ENCODE measurements at places on chromosomes 4 and X. TPM values are rescaled to one million over a fixed set of nuclear protein-coding genes. Genes with fewer than 3 reads are reported as not detected.

- DNase-seq = no peak
- no peaks in the 10 kb centered on the region for H3K27me3 ChIP-seq
- no peaks in the 10 kb centered on the region for H3K4me1 ChIP-seq
- no peak overlapping the region for H3K4me3 ChIP-seq
- no peaks in the 10 kb centered on the region for H3K36me3 ChIP-seq
These were observed 12.3 kb downstream of the MAGED1 start for GRCh38 chrX:51905711-51906110.

DNA sequence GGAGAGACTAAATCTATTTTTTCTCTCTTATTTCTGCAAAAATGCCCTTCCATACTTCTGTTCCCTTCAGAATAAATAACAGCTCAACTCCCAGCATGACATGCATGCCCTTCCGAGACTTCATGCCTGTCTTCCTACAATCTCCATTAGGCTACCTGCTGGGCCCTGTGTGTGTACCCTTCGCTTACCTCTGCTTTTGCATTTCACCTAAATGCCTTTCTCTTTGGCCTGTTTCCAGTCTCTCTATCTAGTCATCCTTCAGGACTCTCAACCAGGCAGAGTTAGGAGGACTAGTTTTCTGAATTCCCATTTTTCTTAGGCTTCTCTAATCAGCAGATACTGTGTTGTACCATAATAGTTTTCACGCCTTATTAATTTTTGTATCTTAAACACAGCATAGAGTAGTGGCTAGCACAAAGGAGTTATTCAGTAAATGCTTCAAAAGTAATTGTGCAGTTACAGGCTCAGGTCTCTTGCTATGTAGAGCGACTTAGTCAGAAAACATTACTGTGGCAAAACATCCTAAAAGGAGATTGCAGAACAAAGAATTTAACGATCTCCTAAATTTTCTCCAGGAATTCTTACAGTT is 20.5 kb downstream of the SEPTIN11 start:
- DNase-seq = no peak
- no peaks in the 10 kb centered on the region for H3K27me3 ChIP-seq
- no peak overlapping the region for H3K4me3 ChIP-seq
- no peaks in the 10 kb centered on the region for H3K36me3 ChIP-seq
- no peak overlapping the region for H3K27ac ChIP-seq

DNA sequence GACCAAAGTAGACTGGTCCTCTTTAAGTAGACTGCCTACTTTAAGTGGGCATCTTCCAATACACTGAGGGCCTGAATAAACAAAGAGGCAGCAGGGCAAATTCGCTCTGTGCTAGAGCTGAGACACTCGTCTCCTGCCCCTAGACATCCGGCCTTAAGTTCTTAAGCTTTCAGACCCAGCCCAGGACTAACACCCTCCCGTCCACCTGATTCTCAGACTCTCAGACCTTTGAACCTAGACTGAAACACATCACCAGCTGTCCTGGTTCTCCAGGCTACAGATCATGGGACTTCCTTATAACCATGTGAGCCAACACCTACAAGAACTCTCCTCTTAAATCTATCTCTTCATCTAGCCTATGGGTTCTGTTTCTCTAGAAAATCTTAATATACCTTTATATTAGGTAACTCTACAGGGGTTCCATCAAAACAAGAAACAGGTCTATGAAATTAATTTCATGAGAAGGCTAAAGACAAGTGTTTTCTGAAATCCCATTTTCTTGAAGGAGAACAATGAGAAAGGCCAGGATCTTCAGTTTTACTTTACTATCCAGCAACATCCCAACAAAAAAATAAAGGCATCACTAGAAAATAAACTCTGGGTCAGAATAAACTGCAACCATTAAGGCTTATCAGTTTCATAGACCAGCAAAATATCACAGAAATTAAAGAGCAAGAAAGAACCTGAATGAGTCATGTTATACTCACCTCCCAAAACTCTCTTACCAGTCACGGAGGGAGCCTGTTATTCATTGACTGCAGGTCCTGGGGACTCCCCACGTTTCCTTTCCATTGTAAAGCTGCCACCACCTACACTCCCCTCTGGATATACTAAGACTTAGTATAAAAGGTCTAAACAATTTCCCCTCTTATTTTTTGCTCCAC is 14.8 kb downstream of the ADGRA3 start:
- H3K27ac ChIP-seq = no peak overlapping the region
- H3K36me3 ChIP-seq = no peaks in the 10 kb centered on the region
- peaks cover 2% of the 10 kb centered on the region for H3K4me1 ChIP-seq
- DNase-seq = no peak

- no peaks in the 10 kb centered on the region for H3K36me3 ChIP-seq
- DNase-seq = no peak
- H3K4me3 ChIP-seq = no peak overlapping the region
- H3K27ac ChIP-seq = no peak overlapping the region
These were observed 7.0 kb downstream of the CYBB start for GRCh38 chrX:37786624-37787422.

DNA sequence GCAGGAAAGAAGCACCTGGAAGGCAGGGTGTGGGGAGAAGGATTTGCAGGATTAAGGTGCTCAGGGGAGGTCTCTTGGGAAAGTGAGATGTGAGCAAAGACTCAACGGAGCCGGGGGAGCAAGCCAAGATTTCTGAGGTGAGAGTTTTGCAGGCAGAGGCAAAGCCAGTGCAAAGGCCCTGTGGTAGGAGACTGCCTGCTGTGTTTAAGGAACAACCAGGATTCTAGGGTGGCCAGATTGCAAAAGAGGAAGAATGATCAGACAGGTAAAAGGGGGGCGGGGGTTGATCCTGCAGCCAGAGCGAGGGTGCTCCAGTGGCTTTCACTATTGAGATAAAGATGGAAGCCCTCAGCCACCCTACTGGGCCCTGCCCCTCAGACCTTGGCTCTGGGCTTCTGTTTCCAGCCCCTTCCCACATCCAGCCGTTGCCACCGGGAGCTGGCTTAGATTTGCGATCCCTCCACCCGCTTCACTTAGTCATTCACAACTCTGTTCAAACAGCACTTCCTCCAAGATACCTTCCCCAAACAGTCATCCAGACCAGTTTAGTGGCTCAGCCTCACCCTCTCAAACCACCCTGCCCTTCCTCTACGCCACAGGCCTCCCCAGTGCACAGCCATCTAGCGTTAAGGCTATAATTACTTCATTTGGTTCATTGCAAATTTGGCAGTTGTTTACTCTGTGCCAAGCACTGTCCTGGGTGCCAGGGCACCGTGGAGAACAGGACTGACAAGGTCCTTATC is 23.3 kb upstream of the BCOR start:
- no peaks in the 10 kb centered on the region for H3K4me1 ChIP-seq
- no peak overlapping the region for H3K4me3 ChIP-seq
- no peaks in the 10 kb centered on the region for H3K27me3 ChIP-seq

DNA sequence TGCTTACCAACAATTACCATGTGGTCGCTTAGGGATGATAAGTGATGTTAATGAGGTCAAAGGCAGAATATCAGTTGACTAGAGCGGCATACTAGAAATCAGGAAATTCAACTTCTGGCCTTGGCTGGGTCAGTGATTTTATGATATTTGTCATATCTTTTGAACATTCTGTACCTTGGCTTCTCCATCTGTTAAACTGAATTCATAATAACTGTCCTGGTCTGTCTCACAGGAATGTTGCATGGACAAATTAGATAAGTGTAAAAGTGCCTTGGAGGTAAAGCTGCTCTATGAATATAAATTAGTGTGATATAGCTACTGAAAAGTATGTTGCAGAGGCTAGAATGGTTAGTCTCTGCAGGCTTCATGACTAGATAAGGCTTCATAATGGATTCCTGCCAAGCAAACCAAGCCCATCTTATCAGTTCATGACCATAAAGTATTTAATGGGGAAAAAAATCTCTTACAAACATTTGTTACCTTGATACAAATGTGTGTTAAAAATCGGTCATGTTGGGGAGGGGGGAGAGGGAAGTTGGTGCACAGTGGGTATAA is 104.6 kb upstream of the BMPR1B start:
- H3K4me1 ChIP-seq = peaks cover 3% of the 10 kb centered on the region
- no peaks in the 10 kb centered on the region for H3K27me3 ChIP-seq
- H3K36me3 ChIP-seq = no peaks in the 10 kb centered on the region
- H3K27ac ChIP-seq = no peak overlapping the region

- H3K4me1 ChIP-seq = no peaks in the 10 kb centered on the region
- no peaks in the 10 kb centered on the region for H3K27me3 ChIP-seq
- H3K36me3 ChIP-seq = no peaks in the 10 kb centered on the region
- DNase-seq = no peak
- H3K4me3 ChIP-seq = no peak overlapping the region
- no peak overlapping the region for H3K27ac ChIP-seq
These were observed 64.9 kb downstream of the BMP3 start for GRCh38 chr4:81095389-81095788.

GRCh38 chrX:101287402-101287801 is 3.7 kb downstream of the TAF7L start:
- no peaks in the 10 kb centered on the region for H3K36me3 ChIP-seq
- no peaks in the 10 kb centered on the region for H3K27me3 ChIP-seq
- no peak overlapping the region for H3K4me3 ChIP-seq
- no peaks in the 10 kb centered on the region for H3K4me1 ChIP-seq
- no peak for DNase-seq

GRCh38 chr4:185457136-185457535 is 14.4 kb downstream of the CCDC110 start:
- DNase-seq = no peak
- H3K27ac ChIP-seq = no peak overlapping the region
- no peaks in the 10 kb centered on the region for H3K27me3 ChIP-seq
- no peak overlapping the region for H3K4me3 ChIP-seq

DNA sequence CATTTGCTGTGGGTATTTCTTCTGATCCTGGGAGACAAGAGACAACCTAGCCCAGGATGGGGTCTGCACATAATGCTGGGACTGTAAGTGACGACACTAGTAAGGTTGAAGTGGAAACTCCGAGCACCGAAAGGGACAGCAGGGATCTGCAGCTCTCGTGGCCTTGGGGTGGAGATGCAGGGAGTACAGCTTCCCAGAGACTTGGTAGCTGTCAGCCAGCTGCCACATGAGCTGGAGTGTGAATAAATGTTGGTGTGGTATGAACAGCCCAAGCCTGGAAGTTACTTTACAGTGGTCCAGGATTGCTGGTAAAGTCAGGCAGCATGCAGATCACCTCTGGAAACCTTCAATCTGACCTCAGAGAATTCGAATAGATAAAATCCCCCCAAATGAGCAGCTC is 97.6 kb downstream of the FAM193A start:
- no peak overlapping the region for H3K4me3 ChIP-seq
- no peak overlapping the region for H3K27ac ChIP-seq
- H3K27me3 ChIP-seq = no peaks in the 10 kb centered on the region
- DNase-seq = no peak
- no peaks in the 10 kb centered on the region for H3K4me1 ChIP-seq

GRCh38 chr4:152104901-152105357 is 344.1 kb upstream of the GATB start:
- no peak overlapping the region for H3K4me3 ChIP-seq
- no peak overlapping the region for H3K27ac ChIP-seq
- peaks cover 5% of the 10 kb centered on the region for H3K4me1 ChIP-seq
- H3K36me3 ChIP-seq = no peaks in the 10 kb centered on the region
- no peak for DNase-seq

- DNase-seq = no peak
- no peak overlapping the region for H3K4me3 ChIP-seq
- H3K36me3 ChIP-seq = no peaks in the 10 kb centered on the region
- H3K4me1 ChIP-seq = no peaks in the 10 kb centered on the region
These were observed 10.2 kb downstream of the VEGFD start for GRCh38 chrX:15373976-15374375.

- H3K4me3 ChIP-seq = no peak overlapping the region
- DNase-seq = no peak
- H3K36me3 ChIP-seq = no peaks in the 10 kb centered on the region
- H3K4me1 ChIP-seq = peaks cover 3% of the 10 kb centered on the region
- no peaks in the 10 kb centered on the region for H3K27me3 ChIP-seq
These were observed 9.7 kb upstream of the IQCM start for GRCh38 chr4:149825336-149825735.

- no peaks in the 10 kb centered on the region for H3K27me3 ChIP-seq
- DNase-seq = no peak
- H3K4me3 ChIP-seq = no peak overlapping the region
- no peaks in the 10 kb centered on the region for H3K36me3 ChIP-seq
- no peaks in the 10 kb centered on the region for H3K4me1 ChIP-seq
These were observed 90.9 kb downstream of the COMMD8 start for GRCh38 chr4:47372561-47372960.

DNA sequence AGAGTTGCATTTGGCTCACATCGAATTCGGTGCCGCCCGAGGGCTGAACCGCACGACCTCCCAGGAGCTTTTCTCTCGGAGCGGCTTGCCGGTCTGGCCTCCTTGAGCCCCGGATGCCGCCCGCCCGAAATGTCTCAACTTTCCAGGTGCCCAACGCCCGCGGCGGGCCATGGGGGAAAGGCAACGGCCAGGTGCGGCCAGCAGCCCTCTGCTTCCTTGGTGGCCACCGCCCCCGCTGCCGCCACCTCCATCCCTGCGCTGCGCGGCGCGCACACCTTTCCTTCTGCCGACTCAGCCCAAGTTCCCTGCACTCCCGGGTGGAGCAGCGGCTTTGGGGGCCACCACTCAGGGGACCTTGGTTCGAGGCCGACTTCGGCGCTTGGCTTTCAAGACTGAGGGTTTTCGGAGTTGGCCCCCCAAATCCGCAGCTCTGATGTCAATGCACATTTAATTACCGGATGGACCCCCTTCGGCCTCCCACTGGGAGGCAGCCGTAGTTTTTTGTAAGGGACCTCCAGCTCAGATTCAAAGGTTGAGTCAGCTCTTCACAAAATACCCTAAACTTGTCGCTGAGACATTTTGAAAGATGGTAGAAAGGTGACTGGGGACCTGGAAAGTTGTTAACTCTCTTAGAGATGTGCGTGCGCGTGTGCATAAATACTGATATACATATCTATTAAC is 1.1 kb downstream of the AFF2 start:
- H3K4me1 ChIP-seq = no peaks in the 10 kb centered on the region
- H3K27me3 ChIP-seq = peaks cover 2% of the 10 kb centered on the region
- no peaks in the 10 kb centered on the region for H3K36me3 ChIP-seq
- H3K27ac ChIP-seq = no peak overlapping the region
- H3K4me3 ChIP-seq = no peak overlapping the region

- no peak overlapping the region for H3K27ac ChIP-seq
- H3K36me3 ChIP-seq = no peaks in the 10 kb centered on the region
- H3K4me3 ChIP-seq = no peak overlapping the region
These were observed 28.6 kb downstream of the SULT1B1 start for GRCh38 chr4:69731847-69732246.

ZNF157 gene
- 0.72 TPM for total RNA-seq

GABRQ gene
- total RNA-seq = 0.06 TPM

PLAC8 gene
- total RNA-seq = 3.5 TPM

GAGE1 gene
- not detected for total RNA-seq

NR0B1 gene
- not detected for total RNA-seq

WDFY3 gene
- 127 TPM for total RNA-seq

SORCS2 gene
- 2.3 TPM for total RNA-seq

P2RY10 gene
- 0.75 TPM for total RNA-seq

BCLAF3 gene
- total RNA-seq = 22.0 TPM

All from aorta (tissue), 5 donors.